ENCODE measurements at places on chromosomes 1 and 21. TPM values are rescaled to one million over a fixed set of nuclear protein-coding genes. Genes with fewer than 3 reads are reported as not detected.

GRCh38 chr1:216726435-216726834 lies 3.2 kb upstream of the ESRRG start:
- no peak for DNase-seq

Gene OPTC
- not detected for total RNA-seq

- no peak for DNase-seq
Measured at GRCh38 chr1:179876300-179876715, 1.3 kb downstream of the TOR1AIP2 start.

Gene GSTM2
- total RNA-seq: 86.2 TPM

GRCh38 chr1:84603223-84603622 lies 29.0 kb upstream of the CTBS start:
- no peak for DNase-seq

GRCh38 chr1:2132222-2133038 lies 62.1 kb downstream of the FAAP20 start:
- DNase-seq: no peak

DNA sequence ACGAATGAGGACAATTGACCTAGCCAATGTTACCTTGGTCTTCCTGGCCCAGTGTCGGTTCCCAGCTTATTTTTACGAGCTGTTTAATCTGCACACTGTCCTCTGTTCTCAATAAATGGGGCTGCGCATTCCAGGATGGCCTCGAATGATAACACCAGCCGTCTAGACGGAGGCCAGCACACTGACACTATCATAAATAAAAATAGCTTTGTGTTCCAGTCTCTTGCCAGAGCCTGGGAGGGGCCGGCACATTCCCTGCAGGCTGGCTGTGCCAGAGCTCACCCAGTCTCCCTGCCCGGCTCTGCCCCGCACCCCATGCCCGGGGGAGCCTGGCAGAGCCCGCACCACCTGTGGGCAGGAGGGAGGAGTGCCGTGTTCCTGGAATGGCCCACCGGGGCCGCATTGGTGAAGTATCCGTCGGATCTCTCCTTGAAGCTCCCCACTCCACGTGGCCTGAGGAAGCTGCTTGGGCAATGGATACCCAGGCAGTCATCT lies 92.1 kb downstream of the SPSB1 start:
- DNase-seq: peak; percentile 21

DNA sequence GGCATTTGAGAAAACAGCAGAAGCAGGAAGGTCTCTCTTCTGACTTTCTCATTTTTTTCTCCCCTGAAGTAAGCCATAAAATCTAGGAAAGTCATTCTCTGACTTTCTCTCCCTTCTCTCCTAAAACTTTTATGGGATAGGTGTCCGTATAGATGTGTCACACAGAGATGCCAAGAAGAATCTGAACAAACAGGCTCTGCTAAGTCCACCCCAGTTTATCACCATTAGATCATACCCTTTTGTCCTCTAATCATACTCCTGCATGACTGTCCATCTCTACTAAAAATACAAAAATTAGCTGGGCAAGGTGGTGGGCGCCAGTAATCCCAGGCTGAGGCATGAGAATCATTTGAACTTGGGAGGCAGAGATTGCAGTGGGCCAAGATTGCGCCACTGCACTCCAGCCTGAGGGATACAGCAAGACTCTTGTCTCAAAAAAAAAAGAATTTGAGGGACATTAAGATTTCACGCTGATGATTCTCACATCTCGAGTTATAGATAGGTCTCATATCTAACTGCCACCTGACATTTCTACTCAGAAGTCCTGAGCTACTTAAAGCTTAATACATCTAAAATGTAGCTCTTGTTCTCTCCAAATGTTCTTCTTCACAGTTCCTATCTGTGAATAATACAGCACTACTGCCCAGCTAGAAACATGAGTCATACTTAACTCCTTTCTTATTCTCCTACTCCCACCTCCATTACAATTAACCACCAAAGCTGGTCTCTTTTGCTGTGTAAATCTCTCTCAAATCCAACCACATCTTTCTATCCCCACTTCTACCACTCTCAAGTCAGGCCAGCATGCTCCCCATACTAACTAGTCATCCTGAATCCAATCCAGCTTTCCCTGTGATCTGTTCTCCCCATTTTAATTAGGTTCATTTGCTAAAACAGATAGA lies 47.7 kb downstream of the ZNF644 start:
- DNase-seq: no peak

DNA sequence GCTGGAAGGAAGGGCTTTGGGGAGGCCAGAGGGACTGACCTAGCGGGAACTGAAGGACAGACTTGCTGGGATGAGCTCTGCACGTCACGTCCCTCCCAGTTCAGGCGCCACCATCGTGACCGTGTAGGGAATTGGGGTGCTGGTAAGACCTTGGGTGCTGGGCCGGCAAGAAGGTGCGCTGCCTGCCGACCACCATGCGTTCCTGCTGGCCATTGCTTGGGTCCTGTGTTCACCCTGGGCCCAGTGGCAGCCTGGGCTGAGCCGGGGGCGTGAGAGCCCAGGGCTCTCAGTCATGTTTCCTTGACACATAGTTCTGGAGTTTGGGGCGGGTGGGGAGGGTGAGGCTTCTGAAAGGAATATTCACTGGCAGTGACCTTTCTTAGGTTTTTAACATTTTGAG lies 176.0 kb downstream of the CAMTA1 start:
- DNase-seq: no peak
